ENCODE measurements at places on chromosomes 3 and 15. TPM values are rescaled to one million over a fixed set of nuclear protein-coding genes. Genes with fewer than 3 reads are reported as not detected.

GRCh38 chr3:59386165-59386564, 336.3 kb upstream of the CFAP20DC start:
- no peak for DNase-seq
- H3K27ac ChIP-seq = no peak overlapping the region
- no peaks in the 10 kb centered on the region for H3K36me3 ChIP-seq
- no peaks in the 10 kb centered on the region for H3K4me1 ChIP-seq
- H3K27me3 ChIP-seq = no peaks in the 10 kb centered on the region
- no peak overlapping the region for H3K4me3 ChIP-seq

DNA sequence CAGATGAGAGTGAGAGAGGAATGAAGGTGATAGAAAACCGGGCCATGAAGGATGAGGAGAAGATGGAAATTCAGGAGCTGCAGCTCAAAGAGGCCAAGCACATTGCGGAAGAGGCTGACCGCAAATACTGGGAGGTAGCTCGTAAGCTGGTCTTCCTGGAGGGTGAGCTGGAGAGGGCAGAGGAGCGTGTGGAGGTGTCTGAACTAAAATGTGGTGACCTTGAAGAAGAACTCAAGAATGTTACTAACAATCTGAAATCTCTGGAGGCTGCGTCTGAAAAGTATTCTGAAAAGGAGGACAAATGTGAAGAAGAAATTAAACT, 88.9 kb downstream of the EOMES start:
- no peak overlapping the region for H3K4me3 ChIP-seq
- DNase-seq = no peak
- peak overlapping the region; percentile 70 for H3K27ac ChIP-seq
- no peaks in the 10 kb centered on the region for H3K4me1 ChIP-seq

GRCh38 chr3:27093771-27094170, 275.4 kb downstream of the NEK10 start:
- no peak overlapping the region for H3K4me3 ChIP-seq
- H3K36me3 ChIP-seq = no peaks in the 10 kb centered on the region
- H3K27ac ChIP-seq = no peak overlapping the region
- H3K27me3 ChIP-seq = no peaks in the 10 kb centered on the region
- DNase-seq = no peak

- H3K27ac ChIP-seq = peak overlapping the region; percentile 83
- peak overlapping the region; percentile 65 for H3K4me3 ChIP-seq
- peaks cover 17% of the 10 kb centered on the region for H3K4me1 ChIP-seq
- H3K27me3 ChIP-seq = no peaks in the 10 kb centered on the region
- no peaks in the 10 kb centered on the region for H3K36me3 ChIP-seq
- peak; percentile 11 for DNase-seq
These were observed 27.5 kb downstream of the MELTF start for GRCh38 chr3:197001972-197002700.

GRCh38 chr3:155989536-155989935, 119.1 kb downstream of the GMPS start:
- DNase-seq = no peak
- H3K4me3 ChIP-seq = no peak overlapping the region
- no peak overlapping the region for H3K27ac ChIP-seq
- no peaks in the 10 kb centered on the region for H3K36me3 ChIP-seq

- H3K4me1 ChIP-seq = peaks cover 43% of the 10 kb centered on the region
- no peak overlapping the region for H3K4me3 ChIP-seq
- no peaks in the 10 kb centered on the region for H3K27me3 ChIP-seq
- H3K27ac ChIP-seq = peak overlapping the region; percentile 88
- peak; percentile 85 for DNase-seq
- no peaks in the 10 kb centered on the region for H3K36me3 ChIP-seq
These were observed 63.1 kb downstream of the LSM3 start for GRCh38 chr3:14241716-14242115.

DNA sequence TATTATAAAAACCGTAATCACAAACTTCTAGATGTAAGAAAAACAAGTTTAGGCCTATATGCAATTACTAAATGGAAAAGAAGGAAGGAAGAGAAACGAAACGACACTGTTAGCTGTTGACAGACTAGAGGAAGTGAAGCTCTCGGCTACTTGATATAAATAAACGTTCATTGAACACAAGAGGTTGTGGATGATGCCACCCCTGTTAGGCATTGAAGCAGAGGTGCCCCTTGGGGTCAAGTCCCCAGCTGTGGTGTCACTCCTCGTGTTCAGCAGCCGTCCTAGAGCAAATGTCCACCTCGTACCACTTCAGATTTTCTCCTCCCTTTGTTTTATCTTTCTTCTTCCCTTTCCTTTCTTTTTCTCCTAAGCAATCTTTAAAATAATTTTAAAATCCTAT, 146.5 kb upstream of the UBE2E1 start:
- H3K27ac ChIP-seq = no peak overlapping the region
- H3K27me3 ChIP-seq = no peaks in the 10 kb centered on the region
- no peak for DNase-seq
- H3K4me1 ChIP-seq = no peaks in the 10 kb centered on the region

DNA sequence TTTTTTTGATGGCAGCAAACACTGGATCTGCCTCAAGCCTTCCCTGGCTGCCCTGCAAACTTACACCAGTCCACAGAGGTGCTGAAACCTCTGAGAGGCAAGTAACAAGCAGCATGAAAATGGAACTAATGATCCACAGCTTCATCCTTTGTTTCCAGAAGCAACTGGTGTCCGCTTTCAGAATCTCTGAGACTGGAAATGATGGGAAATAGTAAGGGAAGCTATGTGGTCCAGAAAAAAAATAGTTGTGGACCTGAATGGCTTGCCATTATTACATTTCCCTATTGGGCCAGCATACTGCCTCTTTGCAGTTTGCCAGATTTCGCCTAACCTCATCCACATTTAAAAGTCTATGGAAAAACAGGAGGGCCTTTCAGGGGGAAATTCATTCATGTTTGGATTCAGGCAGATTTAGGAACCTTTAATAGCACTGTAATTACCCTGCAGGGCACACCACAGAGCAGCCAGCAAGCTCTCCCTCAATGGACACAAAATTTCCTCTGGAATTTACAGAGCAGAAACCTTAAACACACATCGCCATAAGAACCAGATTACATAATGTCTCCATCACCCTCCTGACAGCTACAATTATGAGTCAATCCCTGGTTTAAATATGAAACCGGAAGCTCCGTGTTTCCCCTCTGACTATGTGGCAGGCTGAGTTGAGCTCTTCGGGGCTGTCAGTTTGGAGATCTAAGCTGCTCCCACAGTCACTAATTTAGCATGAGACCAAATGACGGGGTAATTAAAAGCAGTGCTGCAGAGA, 134.4 kb downstream of the TMCO5A start:
- no peaks in the 10 kb centered on the region for H3K27me3 ChIP-seq
- no peak for DNase-seq
- peaks cover 20% of the 10 kb centered on the region for H3K4me1 ChIP-seq
- no peak overlapping the region for H3K4me3 ChIP-seq
- no peaks in the 10 kb centered on the region for H3K36me3 ChIP-seq

DNA sequence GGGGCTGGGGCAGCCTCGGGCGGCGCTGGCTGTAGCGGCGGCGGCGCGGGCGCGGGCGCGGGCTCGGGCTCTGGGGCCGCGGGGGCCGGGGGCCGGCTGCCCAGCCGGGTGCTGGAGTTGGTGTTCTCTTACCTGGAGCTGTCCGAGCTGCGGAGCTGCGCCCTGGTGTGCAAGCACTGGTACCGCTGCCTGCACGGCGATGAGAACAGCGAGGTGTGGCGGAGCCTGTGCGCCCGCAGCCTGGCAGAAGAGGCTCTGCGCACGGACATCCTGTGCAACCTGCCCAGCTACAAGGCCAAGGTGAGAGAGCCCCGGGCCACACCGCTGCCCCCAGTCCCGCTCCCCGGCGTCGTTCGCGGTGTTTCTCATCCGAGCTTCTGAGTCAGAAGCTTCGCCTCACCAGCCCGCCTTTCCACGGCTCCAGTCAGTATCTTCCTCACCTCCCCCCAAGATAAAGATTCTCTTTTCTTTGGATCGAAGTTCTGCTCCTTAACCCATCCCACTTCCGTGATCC, 600 bp downstream of the FBXO45 start:
- H3K27me3 ChIP-seq = no peaks in the 10 kb centered on the region
- H3K4me3 ChIP-seq = peak overlapping the region; percentile 22
- H3K27ac ChIP-seq = peak overlapping the region; percentile 33
- peaks cover 16% of the 10 kb centered on the region for H3K4me1 ChIP-seq

- H3K36me3 ChIP-seq = no peaks in the 10 kb centered on the region
- no peak overlapping the region for H3K27ac ChIP-seq
- DNase-seq = no peak
- H3K4me3 ChIP-seq = no peak overlapping the region
These were observed 201.5 kb upstream of the IL12A start for GRCh38 chr3:159787178-159787574.

DNA sequence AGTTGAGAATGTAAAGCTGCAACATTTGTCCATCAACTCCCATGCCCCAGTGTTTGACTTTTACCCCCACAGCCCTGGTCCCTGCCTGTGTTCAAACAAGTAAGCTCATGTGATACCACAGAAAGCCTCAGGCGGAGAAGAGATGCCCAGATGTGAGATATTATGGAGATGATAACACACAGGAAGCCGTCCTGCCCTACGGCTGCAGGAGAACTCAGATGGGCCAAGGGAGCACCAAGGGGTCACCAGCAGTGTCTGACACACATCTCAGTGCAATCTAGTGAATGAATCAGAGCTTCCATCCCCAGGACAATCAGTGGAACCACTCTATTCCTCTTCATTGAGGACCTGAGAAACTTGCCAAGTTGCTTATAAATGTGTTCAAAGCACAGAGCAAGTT, 14.0 kb upstream of the SPINK8 start:
- H3K36me3 ChIP-seq = no peaks in the 10 kb centered on the region
- no peak overlapping the region for H3K27ac ChIP-seq
- no peaks in the 10 kb centered on the region for H3K4me1 ChIP-seq
- H3K27me3 ChIP-seq = no peaks in the 10 kb centered on the region
- no peak overlapping the region for H3K4me3 ChIP-seq

- no peaks in the 10 kb centered on the region for H3K27me3 ChIP-seq
- no peak overlapping the region for H3K27ac ChIP-seq
- no peak overlapping the region for H3K4me3 ChIP-seq
These were observed 95.0 kb upstream of the LIMD1 start for GRCh38 chr3:45499529-45499928.

GRCh38 chr3:50251220-50251619, 15.2 kb downstream of the GNAI2 start:
- H3K27ac ChIP-seq = peak overlapping the region; percentile 86
- no peak for DNase-seq

- H3K27ac ChIP-seq = no peak overlapping the region
- H3K4me1 ChIP-seq = no peaks in the 10 kb centered on the region
- no peaks in the 10 kb centered on the region for H3K36me3 ChIP-seq
- no peaks in the 10 kb centered on the region for H3K27me3 ChIP-seq
- no peak for DNase-seq
These were observed 197.4 kb downstream of the ISL2 start for GRCh38 chr15:76533995-76534394.

DNA sequence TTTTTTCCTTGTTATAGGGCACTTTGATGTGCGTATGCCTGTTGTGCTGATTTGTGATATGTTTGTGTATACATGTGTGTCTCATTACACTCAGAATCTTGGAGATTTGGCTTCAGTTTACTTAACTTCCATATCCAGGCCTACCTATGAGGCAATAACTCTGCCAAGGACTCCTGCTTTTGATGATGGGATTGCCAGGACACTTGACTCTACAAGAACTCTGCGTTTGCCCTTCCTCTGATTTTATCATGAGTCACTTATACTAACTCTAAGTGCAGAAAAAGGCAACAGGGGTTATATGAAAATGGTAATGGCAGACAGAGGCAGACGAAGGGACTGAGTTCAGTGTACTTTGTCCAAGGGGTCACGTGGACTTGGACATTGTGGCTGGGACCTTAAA, 33.6 kb downstream of the MCTP2 start:
- peak overlapping the region; percentile 5 for H3K27ac ChIP-seq
- H3K27me3 ChIP-seq = no peaks in the 10 kb centered on the region
- H3K4me3 ChIP-seq = no peak overlapping the region
- peaks cover 22% of the 10 kb centered on the region for H3K4me1 ChIP-seq
- H3K36me3 ChIP-seq = no peaks in the 10 kb centered on the region

GRCh38 chr3:101999177-101999779, 150.0 kb downstream of the NFKBIZ start:
- no peak overlapping the region for H3K4me3 ChIP-seq
- H3K27me3 ChIP-seq = no peaks in the 10 kb centered on the region
- H3K4me1 ChIP-seq = no peaks in the 10 kb centered on the region
- DNase-seq = no peak

- H3K36me3 ChIP-seq = no peaks in the 10 kb centered on the region
- DNase-seq = no peak
- H3K4me3 ChIP-seq = no peak overlapping the region
- H3K27me3 ChIP-seq = no peaks in the 10 kb centered on the region
These were observed 594.9 kb upstream of the SUCLG2 start for GRCh38 chr3:68249265-68249664.

GRCh38 chr15:82040862-82041261, 5.0 kb downstream of the MEX3B start:
- DNase-seq = no peak
- H3K36me3 ChIP-seq = no peaks in the 10 kb centered on the region
- H3K4me1 ChIP-seq = peaks cover 11% of the 10 kb centered on the region
- no peak overlapping the region for H3K4me3 ChIP-seq

- peaks cover 6% of the 10 kb centered on the region for H3K4me1 ChIP-seq
- DNase-seq = no peak
- H3K36me3 ChIP-seq = no peaks in the 10 kb centered on the region
- no peak overlapping the region for H3K4me3 ChIP-seq
- no peaks in the 10 kb centered on the region for H3K27me3 ChIP-seq
These were observed 59.3 kb downstream of the CTDSPL start for GRCh38 chr3:37921025-37921424.

DNA sequence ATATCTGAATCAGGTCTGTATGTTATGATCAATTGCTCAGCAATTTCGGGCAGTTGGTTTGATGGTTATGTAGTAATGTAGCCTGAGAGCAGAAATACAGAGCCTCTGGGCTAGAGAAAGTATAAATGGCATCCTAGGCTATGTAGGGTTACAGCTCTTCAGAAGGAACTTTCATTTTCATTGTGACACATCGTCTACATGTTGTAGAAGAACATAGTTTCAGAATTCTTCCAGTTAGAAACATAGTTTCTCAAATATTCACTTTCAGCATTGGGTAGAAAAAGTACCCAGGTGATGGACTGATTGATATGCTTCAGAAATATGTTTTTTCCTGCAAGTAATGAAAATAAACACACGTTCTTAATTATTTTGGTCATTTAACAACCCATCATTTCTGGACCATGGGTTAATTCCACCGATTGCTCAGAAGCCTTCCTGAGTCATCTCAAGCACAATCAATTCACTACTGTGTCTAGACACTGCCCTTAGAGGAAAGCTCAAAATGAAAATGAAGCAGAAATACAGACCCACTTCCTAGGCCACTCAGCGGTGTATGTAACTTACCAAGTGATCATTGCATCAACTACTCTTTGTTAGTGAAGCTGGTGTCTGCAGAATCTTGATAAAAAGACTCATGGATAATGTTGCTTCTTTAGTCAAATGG, 88.8 kb upstream of the TSEN2 start:
- H3K36me3 ChIP-seq = no peaks in the 10 kb centered on the region
- DNase-seq = no peak
- no peaks in the 10 kb centered on the region for H3K4me1 ChIP-seq
- H3K27me3 ChIP-seq = no peaks in the 10 kb centered on the region

- H3K27ac ChIP-seq = no peak within 1 kb of the TSS
- DNase-seq = no peak
- H3K27me3 ChIP-seq = no peaks in the 10 kb centered on the region
- H3K4me1 ChIP-seq = peaks cover 9% of the 10 kb centered on the region
- no peak within 1 kb of the TSS for H3K4me3 ChIP-seq
These were observed at the start of gene UCN2 for GRCh38 chr3:48563382-48563918. TSS of gene UCN2 (minus strand) at chr3:48563781. CDS start at chr3:48563124, 657 bp downstream.

- no peaks in the 10 kb centered on the region for H3K36me3 ChIP-seq
- no peak overlapping the region for H3K4me3 ChIP-seq
- no peak for DNase-seq
- H3K4me1 ChIP-seq = peaks cover 18% of the 10 kb centered on the region
- H3K27ac ChIP-seq = peak overlapping the region; percentile 49
These were observed 76.9 kb downstream of the OCA2 start for GRCh38 chr15:28022181-28022580.

MEGF11 gene
- not detected for total RNA-seq

SEMA5B gene
- 5.3 TPM for total RNA-seq

TLR9 gene
- not detected for total RNA-seq

PDHB gene
- total RNA-seq = 83.4 TPM

GOLGA8R gene
- 25.0 TPM for total RNA-seq
